ENCODE measurements at places on chromosomes 7 and 10.
A peak's percentile ranks its signal among the peaks of the same experiment; 100 is the strongest.

- no peak for DNase-seq
Measured at GRCh38 chr7:85525676-85526075, 338.8 kb upstream of the SEMA3D start.

- DNase-seq, result no peak
Measured at GRCh38 chr7:37206192-37206591, 242.5 kb downstream of the ELMO1 start.

GRCh38 chr7:137755846-137756651 lies 90.7 kb downstream of the DGKI start:
- no peak for DNase-seq

DNA sequence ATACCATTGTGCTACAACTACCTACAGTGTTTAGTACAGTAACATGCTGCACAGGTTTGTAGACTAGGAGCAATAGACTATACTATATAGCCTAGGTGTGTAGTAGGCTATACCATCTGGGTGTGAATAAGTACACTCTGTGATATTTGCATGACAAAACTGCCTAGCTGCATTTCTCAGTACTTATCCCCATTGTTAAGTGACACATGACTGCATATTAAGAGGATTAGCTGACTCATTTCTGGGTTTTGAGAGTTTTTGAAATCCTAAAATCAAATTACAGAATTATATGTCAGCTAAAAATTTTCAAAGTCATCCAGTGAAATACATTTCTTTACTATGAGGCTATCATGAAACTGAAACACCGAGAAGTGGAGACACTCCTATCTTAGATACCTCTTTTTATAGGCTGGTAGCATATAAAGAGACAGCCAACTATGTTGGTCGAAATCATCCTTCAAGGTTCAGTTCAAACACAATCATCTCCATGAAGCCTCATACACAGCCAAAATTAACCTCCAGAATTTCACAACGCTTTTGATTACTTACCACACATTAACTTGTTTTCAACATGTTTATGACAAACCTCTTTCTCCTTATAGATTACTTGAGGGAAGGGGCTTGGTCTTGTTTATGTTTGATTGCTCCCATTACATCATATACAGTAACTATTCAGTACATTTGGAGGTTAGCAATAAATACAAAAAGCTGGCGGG lies 89.8 kb upstream of the ANK3 start:
- no peak for DNase-seq

DNA sequence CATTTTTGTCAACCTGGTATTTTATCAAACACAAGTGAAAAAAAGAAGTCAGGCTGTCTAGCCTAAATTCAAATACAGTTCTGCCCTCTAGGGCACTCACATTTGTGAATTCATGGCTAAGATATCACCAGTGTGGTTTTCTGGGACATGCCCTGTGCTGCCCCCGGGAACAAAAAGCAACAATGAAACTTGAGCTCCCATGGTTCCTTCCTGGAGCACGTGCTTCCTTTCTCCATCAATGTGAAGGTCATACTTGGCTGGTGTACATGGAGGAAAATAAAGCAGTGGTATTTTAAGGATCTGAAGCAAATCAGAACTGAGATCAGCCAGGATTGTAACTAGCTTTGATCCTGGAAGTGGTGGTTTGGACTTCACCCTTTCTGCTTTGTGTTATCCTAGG lies 128.9 kb upstream of the FRMD4A start:
- no peak for DNase-seq

DNA sequence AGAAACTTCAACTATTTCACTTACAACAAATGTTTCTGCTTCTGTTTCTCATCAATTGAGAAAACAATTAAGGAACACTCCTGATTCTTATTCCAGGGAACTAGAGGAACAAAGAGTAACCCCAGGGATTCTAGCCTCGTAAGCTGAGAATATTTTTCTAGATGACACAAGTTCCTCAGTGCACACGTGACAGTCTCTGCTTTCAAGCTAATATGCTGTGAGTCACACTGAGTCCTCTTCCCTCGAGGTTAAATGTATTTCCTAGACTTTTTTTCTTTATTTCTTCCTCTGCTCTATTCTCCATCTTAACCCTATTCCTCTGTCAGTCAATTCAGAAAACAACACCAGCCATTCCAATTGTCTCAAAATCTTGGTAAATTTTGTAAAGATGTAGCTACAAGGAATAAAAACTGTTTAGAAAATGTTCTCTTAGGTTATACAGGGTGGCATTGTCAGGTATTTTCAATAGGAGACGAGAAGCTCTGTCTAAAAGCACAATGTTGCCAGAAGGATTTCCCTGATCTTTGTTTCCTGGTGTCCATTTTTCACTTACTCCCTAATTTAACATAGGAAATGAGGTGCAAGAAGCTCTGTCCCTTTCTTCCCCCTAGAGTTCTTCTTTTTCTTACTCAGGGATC lies 5.8 kb upstream of the C1GALT1 start:
- peak; percentile 63 for DNase-seq

DNA sequence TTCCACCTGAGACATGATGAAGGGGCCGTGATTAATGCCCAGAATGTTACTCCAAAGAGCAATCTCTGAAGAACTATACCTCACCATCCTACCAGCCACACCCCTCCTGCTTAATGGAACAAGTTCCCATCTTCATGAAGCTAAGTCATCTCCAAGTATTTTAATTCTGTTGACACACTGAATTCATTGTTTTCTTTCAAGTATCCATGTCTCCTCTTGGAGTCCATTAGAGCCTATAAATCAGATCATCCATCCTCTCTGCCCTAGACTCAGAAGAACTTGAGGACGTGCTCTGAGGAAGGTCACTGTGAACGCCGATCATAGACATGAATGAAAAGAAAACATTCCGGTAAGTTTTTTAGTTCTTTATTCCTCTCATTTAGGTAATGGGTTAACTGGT lies 126.8 kb downstream of the RSU1 start:
- DNase-seq, result no peak

DNA sequence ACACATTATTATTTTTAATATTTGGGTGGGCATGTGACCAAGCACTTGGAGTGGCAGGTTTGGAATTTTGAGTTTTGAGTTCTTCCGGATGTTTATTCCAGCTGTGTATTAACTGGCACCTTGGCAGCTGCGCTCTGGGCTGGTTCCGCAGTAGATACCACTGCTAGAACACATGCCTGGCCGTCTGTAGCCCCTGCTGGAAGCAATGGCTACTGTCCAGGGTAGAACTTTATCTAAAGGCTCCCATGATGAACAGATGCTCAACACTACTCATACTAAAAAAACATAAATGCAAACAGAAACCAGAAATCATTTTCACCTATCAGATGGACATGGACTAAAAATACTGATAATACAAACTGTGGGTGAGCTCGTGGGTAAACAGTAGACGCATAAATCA lies 19.4 kb upstream of the SH3PXD2A start:
- DNase-seq, result no peak

GRCh38 chr10:8047452-8048280 lies 6.8 kb upstream of the GATA3 start:
- no peak for DNase-seq

DNA sequence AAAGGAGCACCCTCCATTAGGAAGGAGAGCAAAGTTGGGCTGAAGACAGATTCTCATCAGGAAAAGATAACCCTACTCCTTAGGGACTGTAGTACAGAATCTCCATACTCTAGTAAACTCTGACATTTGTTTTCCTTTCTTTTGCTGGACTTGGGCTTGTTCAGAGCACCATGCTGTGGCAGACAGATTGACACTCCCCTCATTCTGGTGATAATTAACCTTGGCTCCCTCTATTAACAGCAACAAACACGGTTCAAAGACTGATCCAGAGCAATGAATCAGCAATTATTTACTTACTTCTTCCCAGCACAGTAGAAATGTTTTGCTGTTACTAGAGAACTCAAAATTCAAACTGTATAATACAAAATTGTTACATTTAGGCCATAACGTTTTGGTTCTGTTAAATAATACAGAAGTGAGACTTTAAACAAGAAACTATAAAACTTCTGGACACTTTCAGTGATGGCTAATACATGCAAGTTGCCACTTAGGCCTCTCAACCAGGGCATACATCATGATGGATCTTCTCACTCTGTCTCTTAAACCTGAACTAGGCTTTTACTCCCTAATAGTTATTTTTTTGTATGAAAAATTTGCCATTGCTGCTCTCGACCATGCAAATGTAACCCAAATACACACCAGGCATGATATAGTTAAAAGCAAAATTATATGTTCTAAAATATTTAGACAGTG lies 639.0 kb downstream of the IPMK start:
- DNase-seq, result no peak

DNA sequence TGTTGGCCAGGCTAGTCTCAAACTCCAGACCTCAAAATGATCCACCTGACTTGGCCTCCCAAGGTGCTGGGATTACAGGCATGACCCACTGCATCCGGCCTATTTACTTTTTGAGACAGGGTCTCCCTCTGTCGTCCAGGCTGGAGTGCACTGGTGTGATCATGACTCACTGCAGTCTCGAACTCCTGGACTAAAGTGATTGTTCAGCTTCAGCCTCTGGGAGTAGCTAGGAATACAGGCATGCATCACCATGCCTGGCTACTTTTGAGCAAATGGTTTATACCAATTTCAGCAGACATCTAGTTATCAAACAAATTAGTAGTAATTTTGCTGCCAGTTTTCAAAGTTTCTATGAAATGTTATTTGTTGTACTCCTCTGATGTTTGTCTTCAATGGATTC lies 2.2 kb upstream of the WAC start:
- DNase-seq, result no peak

DNA sequence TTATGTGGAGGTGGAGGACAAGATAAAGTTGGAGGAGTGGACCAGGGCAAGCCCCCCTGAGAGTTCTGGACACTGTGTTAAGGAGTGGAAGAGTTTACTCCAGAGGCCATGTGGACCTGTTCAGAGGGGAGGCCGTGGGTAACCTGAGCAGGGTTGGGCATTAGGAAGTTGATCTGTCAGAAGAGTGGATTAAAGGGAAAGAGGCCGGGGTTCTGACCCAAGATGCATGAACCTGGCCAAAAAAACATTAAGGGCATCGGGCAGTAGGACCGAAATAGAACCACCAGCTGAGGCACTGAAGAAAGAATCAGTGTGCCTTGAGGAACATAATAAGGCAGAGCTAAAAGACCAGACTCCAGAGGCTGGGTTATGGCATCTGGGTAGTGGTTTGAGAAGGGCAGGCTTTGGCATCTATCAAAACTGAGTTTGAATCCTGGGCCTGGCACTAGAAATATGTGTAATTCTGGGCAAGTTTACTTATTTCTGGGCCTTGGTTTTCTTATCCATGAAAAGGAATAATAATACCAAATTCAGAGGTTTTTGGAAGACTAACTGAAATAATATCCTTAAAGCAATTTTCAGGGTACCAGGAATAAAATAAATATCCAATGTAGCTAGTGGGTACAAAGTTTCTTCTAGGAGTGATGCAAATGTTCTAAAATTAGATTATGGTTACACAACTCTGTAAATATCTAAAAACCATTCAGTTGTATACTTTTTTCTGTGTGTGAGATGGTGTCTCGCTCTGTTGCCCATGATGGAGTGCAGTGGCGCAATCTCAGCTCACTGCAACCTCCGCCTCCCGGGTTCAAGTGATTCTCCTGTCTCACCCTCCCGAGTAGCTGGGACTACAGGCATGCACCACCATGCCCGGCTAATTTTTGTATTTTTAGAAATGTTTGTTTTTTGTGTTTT lies 10.9 kb upstream of the FRAT1 start:
- no peak for DNase-seq

DNA sequence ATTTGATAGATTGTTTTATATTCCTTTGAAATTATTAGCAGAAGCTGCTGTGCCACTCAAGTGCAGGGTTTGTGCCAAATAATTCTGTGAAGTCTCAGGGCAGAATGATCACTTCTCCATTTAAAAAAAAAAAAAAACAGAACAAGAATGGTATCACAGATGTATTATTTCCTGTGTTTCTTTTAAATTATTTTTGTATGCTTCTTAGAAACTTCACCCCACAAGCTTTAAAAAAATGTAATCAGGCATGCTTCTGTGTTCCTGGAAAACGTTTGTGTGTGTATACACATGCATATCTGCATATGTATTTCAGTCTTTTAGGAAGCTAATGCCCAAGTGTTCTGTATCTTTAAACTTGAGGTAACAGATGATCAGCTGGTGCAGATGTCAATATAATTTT lies 6.3 kb upstream of the CD36 start:
- DNase-seq, result no peak

GRCh38 chr10:8416192-8416701 lies 361.8 kb downstream of the GATA3 start:
- DNase-seq, result no peak

DNA sequence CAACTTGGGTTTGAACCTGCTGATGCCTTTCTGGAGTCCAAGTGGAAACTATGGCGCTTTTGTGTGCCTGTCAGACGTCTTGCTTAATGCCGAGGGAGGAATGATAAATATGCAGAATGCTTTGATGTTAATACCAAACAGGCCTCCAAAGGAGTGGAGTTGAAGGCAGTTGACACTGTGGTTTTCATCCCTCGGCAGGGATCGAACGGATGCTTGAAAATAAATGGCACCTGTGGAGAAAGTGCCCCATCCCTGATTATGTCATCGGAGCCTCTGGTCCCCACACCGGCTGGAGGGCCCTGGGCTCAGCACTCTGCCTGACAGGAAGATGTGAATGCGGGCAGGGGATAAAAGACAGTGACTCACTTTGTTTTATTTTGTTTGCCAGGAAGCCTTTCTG lies 148.7 kb upstream of the GPR26 start:
- DNase-seq, result no peak

GRCh38 chr7:130982160-130982638 lies 248.2 kb upstream of the KLF14 start:
- peak; percentile 38 for DNase-seq

- DNase-seq, result no peak
Measured at GRCh38 chr10:81820418-81820817, 54.6 kb upstream of the NRG3 start.

DNA sequence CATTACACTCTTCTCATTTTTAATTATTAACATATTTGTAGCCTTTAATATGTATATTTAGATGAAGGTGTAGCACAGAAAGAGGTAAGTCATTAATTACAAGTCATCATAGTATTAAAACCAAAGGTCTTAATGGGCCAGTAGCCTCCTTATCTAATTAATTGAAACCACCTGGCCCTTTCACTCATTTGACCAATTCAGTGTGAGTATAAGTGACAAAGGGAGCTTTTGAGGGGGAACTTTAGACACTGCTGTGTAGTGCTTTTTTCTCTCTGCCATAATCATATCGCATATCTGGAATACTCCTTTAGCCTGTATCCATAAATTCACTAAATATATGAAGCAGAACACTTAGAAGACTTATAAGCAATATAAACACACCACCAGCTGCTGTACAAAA lies 562.9 kb upstream of the POT1 start:
- DNase-seq, result no peak

GRCh38 chr7:100155553-100156317 lies 2.8 kb downstream of the TRAPPC14 start:
- no peak for DNase-seq

DNA sequence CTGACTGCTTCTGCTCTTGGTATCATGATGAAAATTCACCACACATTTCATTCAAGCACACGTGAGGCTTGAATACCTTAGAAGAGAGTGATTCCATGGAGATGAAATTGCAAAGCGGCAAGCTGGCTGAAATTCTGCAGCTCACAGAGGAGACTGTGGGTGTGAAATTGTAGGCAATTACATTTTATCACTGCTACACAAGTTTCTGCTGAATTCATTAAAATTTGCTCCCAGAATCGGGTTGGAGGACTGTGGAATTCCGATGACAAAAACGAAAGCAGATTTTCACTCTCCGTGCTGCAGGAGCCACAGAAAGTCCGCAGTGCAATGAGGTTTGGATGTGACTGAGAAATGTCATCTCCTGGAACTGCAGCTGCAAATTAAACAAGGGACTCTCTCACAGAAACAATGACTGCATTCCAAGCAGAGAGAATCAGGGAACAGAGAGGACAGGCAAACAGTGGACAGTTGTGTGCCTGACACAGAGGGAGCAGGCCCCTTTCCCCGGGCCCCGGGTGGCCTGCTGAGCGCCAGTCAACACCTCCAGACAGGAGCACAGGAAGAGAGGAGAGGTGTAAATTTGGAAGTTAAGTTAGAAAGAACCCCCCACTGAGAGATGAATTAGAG lies 109.1 kb downstream of the C10orf90 start:
- DNase-seq, result no peak
